ENCODE measurements at places on chromosomes 13 and 19.

- DNase-seq: no peak
Observed at GRCh38 chr13:46571909-46572595, 19.1 kb downstream of the LRCH1 start.

GRCh38 chr13:92804346-92804745, 422.3 kb upstream of the GPC6 start:
- no peak for DNase-seq

- no peak for DNase-seq
Observed at GRCh38 chr13:80245162-80245733, 95.7 kb downstream of the SPRY2 start.

DNA sequence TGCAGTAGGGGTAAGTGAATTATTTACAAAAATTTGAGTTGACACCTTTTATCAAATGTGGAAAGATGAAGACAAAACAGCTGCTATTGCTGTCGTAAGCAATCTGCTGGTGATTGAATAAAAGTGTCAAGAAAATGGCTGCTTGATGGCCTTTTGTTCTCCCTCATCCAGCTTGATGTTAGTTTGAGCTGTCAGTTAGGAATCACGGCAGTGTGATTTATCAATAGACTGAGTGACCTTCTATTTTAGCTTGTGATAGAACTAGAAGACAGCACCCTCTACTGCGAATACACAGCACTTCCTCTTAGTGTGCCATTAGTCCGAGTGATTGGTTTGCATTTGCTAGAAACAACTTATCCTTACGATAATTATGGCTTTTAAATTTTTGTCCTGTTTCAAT, 76.3 kb downstream of the MZT1 start:
- no peak for DNase-seq

GRCh38 chr13:98415326-98416070, 161.4 kb downstream of the STK24 start:
- no peak for DNase-seq

DNA sequence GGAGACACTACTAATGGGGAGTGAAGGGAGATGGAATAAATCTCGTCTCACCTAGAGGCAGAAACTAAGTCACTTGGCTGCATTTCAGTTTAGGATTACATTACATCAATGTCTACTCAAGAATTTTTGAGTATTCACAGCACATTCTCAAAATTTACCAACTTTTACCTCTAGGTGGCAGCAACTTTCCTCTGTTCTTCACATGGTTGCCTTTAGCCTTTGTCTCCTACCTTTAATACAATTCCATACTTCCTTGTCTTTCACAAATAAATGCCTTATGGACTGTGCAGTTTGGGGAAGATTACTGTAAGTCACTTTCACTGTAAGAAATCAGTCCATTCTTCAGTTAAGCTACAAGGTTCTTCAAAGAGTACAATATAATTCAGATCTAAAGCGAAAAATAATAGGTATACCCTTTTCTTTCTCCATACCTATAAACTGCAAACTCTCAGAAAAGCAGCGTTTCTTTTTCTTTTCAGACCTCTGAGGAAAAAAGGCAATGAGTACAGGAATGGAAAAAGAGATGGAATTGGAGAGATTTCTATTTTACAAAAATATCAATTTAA, 379.4 kb downstream of the KLF12 start:
- DNase-seq: no peak

DNA sequence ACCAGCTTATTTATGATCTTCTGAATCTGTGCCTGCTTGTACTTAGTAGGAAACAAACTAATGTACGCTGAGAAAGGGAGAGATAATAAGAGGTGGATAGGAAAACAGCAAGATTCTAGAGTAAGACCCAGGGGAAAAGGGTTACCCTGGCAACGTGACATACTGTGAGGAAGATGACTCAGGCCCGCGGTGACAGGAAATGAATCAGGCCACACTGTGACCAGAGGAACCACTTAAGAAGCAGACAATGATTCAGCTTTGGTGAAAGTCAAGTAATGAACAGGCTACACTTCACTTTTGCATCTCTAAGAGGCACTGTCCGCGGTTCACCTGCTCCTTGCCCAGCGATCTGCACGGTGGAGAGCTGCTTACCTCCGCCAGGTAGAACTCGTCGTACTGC, 158.2 kb downstream of the NALCN start:
- DNase-seq: peak; percentile 78

GRCh38 chr19:13483215-13483614, 23.1 kb downstream of the CACNA1A start:
- no peak for DNase-seq

DNA sequence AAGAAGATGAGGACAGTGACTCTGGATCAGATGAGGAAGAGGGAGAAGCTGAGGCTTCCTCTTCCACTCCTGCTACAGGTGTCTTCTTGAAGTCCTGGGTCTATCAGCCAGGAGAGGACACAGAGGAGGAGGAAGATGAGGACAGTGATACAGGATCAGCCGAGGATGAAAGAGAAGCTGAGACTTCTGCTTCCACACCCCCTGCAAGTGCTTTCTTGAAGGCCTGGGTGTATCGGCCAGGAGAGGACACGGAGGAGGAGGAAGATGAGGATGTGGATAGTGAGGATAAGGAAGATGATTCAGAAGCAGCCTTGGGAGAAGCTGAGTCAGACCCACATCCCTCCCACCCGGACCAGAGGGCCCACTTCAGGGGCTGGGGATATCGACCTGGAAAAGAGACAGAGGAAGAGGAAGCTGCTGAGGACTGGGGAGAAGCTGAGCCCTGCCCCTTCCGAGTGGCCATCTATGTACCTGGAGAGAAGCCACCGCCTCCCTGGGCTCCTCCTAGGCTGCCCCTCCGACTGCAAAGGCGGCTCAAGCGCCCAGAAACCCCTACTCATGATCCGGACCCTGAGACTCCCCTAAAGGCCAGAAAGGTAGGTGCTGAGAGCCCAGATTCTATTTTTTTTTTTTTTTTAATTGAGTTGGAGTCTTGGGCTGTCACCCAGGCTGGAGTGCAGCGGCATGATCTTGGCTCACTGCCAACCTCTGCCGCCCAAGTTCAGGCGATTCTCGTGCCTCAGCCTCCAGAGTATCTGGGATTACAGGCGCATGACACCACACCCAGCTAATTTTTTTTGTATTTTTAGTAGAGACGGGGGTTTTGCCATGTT, 2.3 kb downstream of the PPP1R15A start:
- no peak for DNase-seq

DNA sequence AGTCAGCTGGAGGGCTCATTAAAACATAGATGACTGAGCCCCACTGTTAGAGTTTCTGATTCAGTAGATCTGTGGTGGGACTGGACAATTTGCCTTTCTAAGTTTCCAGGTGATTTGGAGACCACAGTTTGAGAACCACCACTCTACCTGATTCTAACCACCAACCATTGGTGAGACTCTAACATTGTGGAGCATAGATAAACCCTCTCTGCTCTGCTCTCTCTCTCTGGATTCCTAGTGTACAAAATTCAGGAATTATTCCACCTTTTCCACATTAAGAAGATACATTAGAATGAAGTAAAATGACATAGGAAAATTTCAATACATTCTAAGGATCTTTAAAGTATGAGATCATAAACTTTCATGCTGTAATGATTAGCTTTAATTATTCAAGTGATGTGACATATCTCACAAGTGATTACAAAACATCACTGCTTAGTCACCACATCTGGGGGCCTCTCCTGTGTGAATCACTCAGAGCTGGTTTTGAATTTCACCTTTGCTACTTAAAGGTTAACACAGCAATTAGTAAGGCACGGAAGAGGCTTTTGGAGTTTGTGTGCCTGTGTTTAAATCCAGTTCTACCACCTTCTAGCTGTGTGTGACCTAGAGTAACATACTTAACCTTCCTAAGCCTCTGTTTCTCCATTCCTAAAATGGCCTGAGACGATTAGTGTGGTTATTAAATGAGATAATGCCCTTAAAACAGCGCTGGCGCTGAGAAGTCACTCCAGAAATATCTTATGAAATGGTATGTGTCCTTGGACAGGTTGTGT, 78.5 kb upstream of the NBEA start:
- no peak for DNase-seq

DNA sequence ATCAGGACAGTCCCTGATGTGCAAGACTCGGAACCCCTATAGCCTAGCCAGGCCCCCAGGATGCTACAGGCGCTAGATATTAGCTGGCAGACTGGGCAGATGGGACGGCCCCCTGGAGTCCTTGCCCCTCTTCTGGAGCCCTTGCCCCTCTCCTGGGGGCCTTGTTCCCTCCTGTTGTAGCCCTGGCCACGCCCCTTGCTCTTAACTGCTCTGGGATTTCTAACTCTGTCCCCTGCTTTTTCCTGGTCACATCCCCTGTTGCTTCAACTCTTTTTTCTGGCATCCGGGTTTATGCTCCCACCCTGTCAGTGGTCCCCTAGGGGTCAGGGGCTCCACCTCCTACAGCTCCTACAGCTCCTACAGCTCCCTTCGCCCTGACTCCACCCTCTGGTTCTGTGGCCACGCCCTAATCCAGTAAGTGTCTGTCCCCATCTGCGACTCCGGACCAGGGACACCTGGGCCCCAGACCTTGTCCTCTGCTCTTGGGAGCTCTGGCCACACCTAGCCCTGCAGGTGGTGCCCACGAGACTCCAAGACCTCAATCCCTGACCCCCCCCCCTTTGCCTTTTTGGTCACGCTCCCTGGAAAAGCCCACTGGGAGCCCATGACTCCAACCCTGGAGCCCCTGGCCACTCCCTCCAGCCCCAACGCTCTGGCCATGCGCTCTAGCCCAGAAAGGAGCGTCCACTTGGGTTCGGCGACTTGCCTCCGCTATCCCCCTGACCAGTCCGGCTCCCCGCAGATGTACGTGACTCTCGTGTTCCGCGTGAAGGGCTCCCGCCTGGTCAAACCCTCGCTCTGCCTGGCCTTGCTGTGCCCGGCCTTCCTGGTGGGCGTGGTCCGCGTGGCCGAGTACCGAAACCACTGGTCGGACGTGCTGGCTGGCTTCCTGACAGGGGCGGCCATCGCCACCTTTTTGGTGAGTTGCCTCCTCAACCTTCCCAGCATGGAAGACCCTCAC, 6.8 kb downstream of the PLPPR2 start:
- DNase-seq: no peak

DNA sequence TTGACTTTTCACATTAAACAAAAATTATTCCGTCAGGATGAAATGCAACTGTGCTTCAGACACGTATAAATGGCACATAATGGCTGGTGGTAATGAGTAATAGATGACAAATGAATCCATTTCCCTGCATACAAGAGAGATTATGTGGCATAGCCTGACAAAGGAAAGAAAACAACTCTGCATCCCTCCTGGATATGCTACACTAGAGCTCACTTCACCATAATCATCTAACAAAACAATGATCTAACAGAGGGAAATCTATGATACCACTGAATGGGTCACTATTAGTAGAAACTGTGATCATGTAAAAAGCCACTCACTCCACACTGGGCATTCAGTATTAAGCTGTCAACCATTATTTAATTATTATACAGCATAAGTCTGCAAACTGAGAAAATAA, 1498.4 kb downstream of the EFNB2 start:
- no peak for DNase-seq

DNA sequence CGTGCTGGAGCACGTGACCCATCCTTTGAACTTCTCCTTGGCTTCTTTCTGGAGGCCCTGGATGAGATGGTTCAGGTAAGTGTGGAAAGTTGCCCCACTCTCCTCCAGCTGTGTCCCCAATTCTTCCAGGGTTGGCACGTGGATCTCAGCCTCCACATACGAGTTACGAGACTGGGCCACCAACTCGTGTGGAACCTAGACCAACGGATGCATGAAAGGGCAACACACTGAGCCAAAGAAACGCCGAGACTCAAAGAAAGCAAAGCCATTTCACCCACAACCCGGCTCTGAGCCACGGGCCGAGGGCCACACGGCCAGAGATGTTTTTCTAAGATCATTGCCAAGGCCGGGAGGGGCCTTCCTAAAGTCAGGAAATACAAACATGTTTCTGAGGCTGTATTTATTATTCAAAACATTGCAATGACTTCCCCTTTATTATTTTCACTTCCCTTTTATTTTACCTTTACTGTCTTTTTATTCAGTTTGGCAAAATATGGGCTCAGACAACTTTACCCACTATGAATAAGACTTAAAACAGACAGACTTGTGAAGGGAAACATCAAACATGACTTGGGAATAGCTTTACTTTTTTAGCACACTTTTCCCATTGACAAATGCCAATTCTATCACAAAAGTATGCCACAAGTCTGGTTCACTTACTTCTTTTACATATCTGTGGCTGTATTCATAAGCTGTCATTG, 94.6 kb downstream of the KL start:
- DNase-seq: no peak

DNA sequence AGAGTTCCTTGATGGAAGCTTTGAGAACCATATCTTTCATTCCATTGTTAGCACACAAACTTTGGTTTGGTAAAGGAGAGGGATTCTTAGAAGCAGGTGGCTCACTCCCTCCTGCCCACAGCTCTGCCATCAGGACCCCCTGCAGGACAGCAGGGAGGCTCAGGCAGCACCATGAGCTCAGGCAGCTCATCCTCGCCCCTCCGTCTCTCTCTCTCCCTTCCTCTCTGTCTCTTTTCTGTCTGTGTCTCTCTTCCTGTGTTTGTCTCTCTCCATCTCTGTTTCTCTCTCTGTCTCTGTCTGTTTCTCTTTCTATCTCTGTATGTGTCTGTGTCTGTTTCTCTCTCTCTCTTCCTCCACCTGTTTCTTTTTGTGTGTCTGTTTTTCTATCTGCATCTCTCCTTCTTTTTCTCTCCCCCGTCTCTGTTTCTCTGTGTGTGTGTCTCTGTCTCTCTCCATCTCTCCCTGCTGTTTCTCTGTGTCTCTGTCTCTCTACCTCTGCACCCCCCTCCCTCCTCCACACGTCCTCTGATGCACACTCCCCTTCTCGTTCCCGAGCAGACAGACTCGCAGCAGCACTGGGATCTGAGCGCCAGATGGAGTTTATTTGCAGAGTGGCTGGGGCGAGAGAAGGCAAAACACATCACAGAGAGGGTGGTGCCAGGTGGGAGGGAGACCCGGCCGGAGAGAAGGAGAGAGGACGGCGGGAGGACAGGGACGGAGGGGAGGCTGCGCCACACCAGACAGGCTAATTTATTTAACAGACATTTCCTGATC, 8.7 kb downstream of the SBK2 start:
- DNase-seq: no peak

DNA sequence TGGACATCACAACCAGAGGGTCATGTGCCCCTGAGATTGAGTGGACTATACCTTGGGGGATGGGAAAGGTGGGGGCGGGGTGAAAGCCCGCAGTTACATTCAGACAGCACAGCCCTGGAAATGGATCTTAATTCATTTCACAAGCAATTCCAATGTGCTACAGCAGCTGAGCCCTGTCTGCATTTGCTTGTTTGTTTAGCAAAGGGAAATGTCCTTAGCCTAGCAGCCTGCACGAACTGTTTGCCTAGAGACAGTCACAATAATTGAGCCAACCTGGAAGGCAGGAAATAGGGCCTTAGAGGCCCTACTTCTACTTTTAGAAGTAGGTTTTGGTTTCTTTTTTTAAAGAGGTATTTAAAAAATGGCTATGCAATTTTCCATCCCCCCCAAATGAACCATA, 177.3 kb upstream of the KL start:
- DNase-seq: no peak

- no peak for DNase-seq
Observed at GRCh38 chr13:31775686-31776085, 36.4 kb downstream of the RXFP2 start.

DNA sequence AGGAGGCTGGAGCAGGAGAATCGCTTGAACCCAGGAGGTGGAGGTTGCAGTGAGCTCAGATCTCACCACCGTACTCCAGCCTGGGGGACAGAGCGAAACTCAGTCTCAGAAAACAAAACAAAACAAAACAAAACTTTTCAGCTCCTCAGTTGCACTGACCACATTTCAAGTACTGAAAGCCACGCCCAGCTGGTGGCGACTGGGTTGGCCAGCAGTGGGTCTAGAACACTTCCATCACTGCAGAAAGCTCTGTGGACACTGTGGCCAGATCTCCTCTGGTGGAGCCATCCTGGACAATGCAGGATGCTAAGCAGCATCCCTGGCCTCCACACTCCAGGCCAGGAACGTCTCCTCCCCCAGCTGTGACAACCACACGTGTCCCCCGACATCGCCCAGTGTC, 21.1 kb downstream of the TLE2 start:
- no peak for DNase-seq

Measured in stimulated activated CD4-positive, alpha-beta T cell treated with anti-CD3 and anti-CD28 coated beads, Interleukin-1b, Interleukin-23, amount 100 ng/mL, for 48 hours (primary cell).